ENCODE measurements at places on chromosomes 1 and 21. TPM values are rescaled to one million over a fixed set of nuclear protein-coding genes. Genes with fewer than 3 reads are reported as not detected.

GRCh38 chr1:109873278-109874175 lies 37.1 kb upstream of the CSF1 start:
- no peak for DNase-seq

DNA sequence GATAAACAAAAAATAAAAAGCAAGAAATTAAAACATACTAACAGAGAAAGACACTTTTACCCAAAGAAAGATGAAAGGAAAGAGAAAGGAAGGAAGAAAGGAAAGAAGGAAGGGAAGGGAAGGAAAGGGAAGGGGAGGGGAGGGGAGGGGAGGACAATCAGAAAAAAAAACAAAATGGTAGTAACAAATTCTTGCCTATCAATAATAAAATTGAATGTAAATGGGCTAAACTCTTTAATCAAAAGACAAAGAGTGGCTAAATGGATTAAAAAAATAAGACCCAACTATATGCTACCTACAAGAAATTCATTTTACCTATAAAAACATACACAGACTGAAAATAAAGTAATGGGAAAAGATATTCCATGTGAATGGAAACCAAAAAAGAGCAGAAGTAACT lies 372.9 kb upstream of the NFIA start:
- DNase-seq: no peak

DNA sequence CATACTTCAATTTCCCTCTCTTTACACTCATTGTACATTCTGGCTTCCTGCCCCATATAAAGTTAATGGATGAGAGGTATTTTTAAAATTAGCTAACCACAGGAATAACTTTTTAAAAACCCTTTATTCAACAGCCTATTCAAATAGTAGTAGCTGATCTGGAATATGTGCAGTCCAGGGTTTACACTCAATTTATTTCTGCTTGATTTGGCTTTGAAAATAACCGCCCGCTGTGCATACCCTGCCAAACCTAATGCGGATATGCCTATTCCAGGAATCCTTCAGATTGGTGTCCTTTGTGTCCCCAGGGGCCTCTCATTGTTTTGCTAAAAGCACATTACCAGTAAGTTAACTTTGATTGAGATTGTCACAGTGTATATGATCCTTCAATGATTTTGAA lies 1686.2 kb downstream of the PLA2G4A start:
- no peak for DNase-seq

DNA sequence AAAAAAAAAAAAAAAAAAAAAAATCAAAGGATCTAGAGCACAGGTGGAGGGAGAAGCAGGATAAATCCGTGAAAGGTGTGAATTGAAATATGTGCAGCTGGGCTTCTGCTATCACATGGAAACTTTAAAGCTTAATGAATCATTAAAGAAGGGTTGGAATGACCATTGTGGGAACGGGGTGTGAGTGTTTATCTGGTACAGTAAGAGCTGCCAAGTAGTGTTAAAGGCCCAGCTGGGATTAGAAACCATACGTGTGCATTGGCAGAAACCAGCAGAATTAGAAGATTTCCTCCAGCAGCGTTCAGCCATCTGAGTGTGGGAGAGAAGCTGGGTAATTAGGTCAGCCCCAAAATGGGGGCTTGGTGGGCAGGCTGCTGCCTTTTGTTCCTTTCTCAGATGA lies 13.5 kb downstream of the FALEC start:
- no peak for DNase-seq

- no peak for DNase-seq
Observed at GRCh38 chr1:204343802-204344201, 15.9 kb downstream of the PLEKHA6 start.

- DNase-seq: no peak
Observed at GRCh38 chr1:231883382-231883781, 256.8 kb downstream of the DISC1 start.

DNA sequence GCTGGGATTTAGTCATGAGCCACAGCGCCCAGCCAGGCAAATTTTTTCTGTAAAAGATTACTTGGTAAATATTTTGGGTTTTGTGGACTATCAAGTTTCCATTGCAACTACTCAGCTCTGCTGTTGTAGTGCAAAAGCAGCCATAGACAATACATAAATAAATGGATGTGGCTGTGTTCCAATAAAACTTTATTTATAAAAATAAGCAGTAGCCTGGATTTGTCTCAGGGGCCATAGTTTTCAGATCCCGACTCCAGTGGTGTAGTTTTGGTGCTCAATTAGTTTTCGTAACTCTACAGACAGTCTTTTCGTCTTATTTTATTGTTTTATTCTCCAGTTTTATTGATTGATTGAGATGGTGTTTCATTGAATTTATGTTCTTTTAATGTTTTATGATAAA lies 80.1 kb upstream of the IVNS1ABP start:
- DNase-seq: no peak

DNA sequence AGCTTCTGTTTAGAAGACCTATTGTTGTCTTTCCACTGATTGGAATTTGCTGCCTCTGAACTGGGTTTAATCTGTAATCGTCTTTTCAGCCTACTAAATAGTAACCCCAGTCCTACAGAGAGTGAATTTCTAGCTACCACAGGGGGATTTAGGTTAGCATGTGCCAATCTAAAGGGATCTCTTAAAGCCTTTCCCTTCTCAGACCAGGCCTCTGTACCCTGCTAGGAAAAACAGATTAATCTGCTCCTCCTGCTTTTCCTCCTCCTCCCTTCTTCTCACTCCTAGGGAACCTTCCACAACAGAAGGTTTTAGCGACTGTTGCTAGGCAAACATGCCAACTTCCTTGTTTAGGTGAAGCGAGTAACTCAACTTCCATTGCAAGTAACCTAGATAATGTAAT lies 1.3 kb upstream of the RC3H1 start:
- no peak for DNase-seq

- DNase-seq: no peak
Observed at GRCh38 chr21:38741092-38741949, 64.4 kb upstream of the ETS2 start.

DNA sequence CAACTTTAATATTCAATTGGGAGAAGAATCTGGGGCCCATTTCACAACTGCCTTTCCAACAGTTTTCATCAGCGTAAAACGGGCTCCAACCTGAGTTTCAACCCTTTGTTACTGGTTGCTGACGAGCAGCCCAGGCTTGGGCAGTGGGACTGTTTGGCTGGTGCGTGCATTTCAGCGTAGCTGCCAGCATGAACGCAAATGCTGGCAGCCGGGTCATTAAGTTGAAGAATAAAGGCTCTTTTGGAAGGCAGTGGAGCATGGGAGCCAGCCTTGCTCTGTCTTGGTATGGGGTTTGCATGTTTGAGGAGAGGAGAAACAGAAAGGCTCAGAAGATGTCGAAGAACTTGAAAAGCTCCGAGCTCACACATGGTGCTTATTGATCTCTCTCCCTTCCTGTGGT lies 40.7 kb downstream of the WDR3 start:
- no peak for DNase-seq

DNA sequence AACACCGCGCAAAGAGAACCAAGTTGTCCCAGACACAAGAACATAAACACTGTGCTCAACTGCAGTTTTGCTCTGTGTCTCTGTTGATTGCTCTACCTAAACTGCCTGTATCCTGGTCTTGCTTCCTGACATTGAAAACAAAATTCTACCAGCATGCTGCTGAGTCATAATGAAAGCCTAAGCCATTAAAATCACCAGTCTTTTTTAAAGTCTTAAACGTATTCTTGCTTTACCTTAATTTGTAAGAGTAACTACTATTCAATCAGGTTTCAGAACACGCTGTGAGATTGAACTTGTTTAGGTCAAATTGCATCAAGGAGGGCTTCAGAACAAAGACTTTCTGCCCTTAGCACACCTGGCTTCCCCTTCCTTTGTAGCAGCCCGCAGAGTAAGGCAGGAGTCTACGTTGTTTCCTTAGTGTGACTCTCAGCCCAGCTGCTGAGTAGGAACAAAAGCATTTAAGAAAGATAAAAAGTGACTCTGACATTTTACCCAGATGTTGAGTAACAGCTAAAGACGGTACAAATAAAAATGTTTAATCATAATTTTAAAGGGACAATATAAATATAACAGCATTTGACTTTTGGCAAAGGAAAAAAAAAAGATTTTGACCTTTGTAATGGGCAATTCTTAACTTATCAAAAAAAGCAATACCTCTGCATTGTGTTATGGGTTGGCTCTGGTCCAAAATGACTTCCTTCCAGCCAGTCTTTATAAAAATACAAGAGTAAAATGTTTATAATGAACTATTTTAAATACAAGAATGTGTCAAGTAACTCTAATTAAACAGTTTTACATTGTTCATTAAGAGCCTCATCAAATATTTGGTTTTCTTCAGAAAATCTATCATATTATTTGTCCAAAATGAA lies 186.9 kb upstream of the ADGRL4 start:
- DNase-seq: no peak

GRCh38 chr1:116435806-116436610 lies 63.0 kb downstream of the ATP1A1 start:
- DNase-seq: no peak

The DISC1 gene
- total RNA-seq: 4.6 TPM

The AMPD1 gene
- not detected for total RNA-seq
